ENCODE measurements at places on chromosomes 2 and 18. TPM values are rescaled to one million over a fixed set of nuclear protein-coding genes. Genes with fewer than 3 reads are reported as not detected.

CAPN14 gene
- total RNA-seq: 0.03 TPM

POTEI gene
- total RNA-seq: not detected

MC4R gene
- not detected for total RNA-seq

YES1 gene
- total RNA-seq: 23.2 TPM

TACR1 gene
- total RNA-seq: 0.06 TPM

TMEM18 gene
- 40.8 TPM for total RNA-seq

Data from A549 treated with Mapracorat at 1 μM for 4 hours (cell line).